ENCODE measurements at places on chromosomes 3 and 15.

GRCh38 chr3:152048831-152049230 is 175.4 kb downstream of the SUCNR1 start:
- DNase-seq = no peak

DNA sequence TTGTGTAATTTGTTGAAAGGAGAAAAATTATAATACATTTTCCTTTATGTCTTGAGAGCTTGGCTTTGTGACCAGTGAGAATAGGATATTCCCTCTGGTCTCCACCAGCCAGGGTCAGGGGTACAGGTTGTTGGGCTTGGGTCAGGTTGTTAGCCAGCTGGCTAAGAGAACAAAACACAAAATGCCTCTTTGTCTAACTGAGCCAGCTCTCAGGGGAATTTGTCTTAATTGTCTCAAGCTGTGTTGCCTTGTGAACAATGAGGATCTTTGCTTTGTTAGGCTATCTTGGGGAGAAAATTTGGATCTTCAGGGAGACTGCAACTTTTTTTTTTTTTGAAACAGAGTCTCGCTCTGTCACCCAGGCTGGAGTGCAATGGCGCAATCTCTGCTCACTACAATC is 17.7 kb upstream of the GK5 start:
- no peak for DNase-seq

DNA sequence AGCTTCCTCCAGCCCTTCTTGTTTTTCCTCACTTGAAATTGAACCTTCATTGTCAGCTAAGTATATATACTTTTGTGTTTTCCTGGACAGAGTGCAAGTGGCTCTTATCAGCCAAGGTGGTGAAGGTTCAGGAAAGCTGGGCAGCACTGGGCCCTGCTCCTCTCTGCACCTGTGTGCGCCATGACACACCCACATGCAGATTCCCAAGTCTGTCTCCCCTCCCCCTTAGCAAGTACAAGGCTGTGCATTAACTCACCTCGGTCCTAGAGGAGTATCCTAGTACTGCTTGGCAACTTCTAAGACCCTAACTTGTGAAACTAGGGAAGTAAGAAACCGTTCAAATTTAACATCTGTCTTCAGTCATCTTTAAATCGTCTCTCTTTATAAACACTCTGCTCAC is 85.8 kb downstream of the SLC49A4 start:
- DNase-seq = no peak

DNA sequence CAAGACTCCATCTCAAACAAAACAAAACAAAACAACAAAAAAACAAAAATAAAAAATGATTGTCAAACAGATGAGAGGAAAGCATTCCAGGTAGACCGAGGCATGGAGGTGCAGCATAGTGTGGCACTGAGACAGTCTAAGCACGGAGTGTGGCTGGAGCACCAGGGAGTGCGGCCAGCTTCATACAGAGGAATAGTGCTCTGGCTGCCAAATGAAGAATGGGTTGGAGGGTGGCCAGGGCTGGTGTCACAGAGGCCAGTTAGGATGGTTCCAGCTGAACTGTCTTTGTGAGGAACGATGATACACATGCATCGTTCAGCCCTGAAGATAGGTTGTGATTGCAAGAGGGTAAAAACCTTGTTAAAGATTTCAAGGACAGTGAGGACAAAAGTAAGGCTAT is 28.3 kb downstream of the MITF start:
- DNase-seq = no peak

DNA sequence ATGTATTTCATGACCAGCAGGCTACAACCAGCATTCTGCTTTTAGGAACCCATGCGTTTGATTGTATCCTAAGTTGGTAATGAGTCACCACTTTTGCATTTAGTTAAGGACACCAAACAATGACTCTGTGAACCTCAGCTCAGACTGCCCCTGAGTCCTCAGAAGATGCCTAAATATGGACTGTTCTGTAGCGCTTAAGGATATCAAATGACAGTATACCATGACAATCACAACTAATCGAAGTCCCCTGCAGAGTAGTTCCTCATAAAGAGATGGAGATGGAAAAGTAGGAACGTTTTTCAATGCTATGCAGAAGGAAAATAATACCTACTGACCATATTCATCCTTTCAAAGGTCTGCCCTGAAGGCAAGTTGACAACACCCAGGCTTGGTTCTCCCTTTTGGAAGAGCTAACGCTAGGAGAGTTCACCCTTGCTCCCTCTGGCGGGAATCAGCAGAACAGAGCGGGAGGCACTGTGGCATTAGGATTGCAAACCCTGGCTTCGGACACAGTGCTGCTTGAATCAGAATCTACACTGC is 508.6 kb downstream of the FHIT start:
- DNase-seq = no peak

DNA sequence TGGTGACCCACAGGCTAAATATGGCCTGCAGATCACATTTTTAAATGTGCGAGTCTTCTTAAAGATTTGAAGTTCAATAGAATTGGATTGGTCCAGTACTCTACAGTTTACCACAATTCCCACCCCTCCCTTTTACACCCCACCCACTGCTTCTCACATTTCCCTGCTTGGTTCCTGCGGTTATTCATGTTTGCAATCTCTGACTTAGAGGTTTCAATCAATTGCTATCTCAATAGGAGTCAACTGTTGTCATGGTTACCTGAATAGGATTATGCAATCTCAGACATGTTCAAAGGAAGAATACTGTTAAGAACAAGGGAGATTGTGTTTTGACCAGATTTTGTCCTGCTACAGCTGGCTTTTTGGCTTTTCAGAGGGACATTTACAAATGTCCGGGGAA is 4.9 kb upstream of the C3orf49 start:
- no peak for DNase-seq

DNA sequence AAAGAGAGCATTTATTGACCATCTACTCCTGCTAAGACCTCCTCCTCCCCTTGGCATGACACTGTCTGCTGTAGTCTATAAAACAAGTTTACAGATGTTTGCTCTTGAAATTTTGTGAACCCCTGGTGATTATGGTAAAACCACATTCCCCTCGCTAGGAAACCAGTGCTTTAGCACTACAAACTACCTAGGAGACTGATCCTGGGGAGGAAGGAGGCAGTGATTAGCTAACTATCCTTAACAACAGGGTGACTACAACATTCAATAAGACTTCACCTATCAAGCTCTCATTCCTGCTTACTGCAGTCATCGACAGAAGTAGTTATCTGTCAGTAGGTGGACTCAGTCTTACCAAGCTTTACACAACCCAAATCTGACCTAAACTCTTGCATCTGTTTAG is 371.3 kb downstream of the TUSC7 start:
- DNase-seq = no peak

GRCh38 chr3:31312400-31312799 is 220.3 kb upstream of the STT3B start:
- no peak for DNase-seq

- no peak for DNase-seq
Measured at GRCh38 chr15:34650177-34650576, 66.7 kb upstream of the GOLGA8B start.

Data from C1 segment of cervical spinal cord (tissue), 14 donors.